Glutamatergic neuron (in vitro differentiated cells): ENCODE measurements at places on chromosomes 16 and 17. TPM values are rescaled to one million over a fixed set of nuclear protein-coding genes. Genes with fewer than 3 reads are reported as not detected.

DNA sequence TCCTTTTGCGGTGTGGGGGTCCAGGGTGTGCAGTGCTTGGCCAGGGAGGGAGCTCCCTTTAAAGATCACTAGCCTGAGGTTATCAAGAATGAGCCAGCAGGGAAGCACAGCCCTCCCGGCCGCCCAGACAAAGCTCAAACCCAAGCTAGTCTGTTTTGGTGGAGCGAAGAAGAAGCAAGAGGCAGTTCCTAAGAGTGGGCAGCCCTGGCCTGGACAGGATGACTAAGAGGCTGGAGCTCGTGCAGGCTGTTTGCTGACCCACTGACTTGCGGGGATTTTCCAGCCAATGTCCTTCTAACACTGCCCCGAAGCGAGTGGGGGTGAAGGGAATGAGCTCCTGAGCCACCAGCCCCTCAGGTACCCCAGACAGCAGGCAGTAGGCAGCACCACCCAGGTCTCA, 134.4 kb downstream of the COPRS start:
- no peak overlapping the region for H3K4me3 ChIP-seq
- H3K36me3 ChIP-seq, result peaks cover 12% of the 10 kb centered on the region
- no peaks in the 10 kb centered on the region for H3K4me1 ChIP-seq
- no peak for DNase-seq
- no peak overlapping the region for H3K27ac ChIP-seq

DNA sequence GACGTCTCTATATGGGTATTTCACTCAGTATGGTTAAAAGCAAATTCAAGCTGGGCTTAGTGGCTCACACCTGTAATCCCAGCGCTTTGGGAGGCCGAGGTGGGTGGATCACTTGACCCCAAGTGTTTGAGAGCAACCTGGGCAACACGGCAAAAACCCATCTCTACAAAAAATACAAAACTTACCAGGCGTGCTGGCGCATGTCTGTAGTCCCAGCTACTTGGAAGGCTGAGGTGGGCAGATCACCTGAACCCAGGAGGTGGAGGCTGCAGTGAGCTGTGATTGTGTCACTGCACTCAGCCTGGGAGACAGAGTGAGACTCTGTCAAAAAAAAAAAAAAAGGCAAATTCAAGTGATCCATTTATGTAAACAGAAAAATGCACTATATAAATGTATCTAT, 1.3 kb upstream of the TNFRSF17 start:
- H3K36me3 ChIP-seq, result no peaks in the 10 kb centered on the region
- H3K27ac ChIP-seq, result no peak overlapping the region
- no peak for DNase-seq

GRCh38 chr16:89161763-89162713, 9.5 kb upstream of the CDH15 start:
- no peak overlapping the region for H3K27ac ChIP-seq
- no peaks in the 10 kb centered on the region for H3K36me3 ChIP-seq
- no peak overlapping the region for H3K4me3 ChIP-seq
- no peak for DNase-seq
- peaks cover 12% of the 10 kb centered on the region for H3K4me1 ChIP-seq

DNA sequence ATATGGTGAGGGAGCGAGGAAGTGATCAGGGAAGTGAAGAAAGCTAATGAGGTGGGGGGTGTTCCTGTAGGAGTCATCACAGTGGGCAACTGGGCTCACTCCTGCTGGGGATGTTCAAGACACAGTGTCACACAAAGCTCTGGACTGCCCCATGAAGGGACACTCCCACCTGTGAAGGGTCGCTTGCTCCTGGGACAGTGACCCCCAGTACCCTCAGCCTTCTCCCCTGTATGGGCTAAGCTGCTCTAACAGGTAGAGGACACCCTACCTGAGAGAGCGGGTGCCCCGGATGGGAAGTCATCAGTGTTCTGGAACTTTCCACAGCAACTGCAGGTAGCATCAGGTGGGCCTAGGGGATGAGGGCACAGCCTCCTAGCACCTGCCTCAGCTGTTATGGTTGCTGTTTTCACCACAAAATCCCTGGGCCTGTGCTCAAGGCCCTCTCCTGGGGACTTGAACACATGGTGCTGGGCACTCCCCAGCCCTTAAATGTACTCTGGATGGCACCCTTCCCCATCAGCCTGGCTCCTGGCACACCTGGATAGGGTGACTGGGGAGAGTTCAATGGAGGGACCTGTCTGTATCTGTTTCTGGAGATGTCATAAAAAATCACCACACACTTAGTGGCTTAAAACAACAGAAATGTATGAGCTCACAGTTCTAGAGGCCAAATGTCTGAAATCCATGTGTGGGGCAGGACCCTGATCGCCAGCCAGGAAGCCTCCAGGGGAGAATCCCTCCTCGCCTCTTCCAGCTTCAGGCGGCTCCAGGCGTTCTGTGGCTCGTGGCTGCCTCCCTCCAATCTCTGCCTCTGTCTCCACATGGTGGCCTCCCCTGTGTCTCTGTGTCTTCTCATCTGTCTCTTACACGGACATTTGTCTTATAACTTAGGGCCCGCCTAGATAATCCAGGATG, 104.0 kb upstream of the CDH5 start:
- no peak overlapping the region for H3K4me3 ChIP-seq
- H3K36me3 ChIP-seq, result no peaks in the 10 kb centered on the region
- peaks cover 5% of the 10 kb centered on the region for H3K27me3 ChIP-seq
- DNase-seq, result no peak
- H3K4me1 ChIP-seq, result peaks cover 4% of the 10 kb centered on the region

DNA sequence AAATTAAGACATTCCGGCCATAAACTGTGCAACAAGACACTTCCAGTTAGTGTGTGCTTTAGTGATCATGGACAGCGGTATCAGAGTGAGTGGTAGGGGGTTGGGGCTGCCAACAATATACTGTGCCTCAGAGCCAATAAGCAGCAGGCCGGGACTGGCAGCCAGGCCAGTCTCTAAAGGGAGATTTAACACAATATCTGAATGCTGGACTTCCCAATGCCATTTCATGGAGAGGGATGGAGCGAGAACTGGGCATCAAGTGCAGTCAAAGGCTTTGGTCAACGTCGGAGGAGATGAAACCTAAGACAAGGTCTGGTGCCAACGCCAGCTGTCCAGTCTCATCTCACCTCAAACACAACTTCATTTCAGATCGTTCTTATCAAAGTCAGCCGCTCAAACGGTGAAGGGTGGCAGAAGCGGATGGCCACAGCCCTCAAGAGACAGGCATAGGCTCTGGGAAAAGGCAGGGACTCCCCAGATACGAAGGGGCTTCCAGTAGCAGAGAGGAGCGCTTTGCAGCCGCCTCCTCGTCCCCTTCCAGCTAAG, 935 bp downstream of the USP32 start:
- peak overlapping the region; percentile 81 for H3K27ac ChIP-seq
- peak overlapping the region; percentile 94 for H3K4me3 ChIP-seq
- peaks cover 14% of the 10 kb centered on the region for H3K27me3 ChIP-seq
- H3K36me3 ChIP-seq, result no peaks in the 10 kb centered on the region
- DNase-seq, result peak; percentile 19
- peaks cover 17% of the 10 kb centered on the region for H3K4me1 ChIP-seq

- peaks cover 6% of the 10 kb centered on the region for H3K4me1 ChIP-seq
- peaks cover 14% of the 10 kb centered on the region for H3K27me3 ChIP-seq
- DNase-seq, result no peak
- H3K4me3 ChIP-seq, result no peak overlapping the region
- H3K36me3 ChIP-seq, result no peaks in the 10 kb centered on the region
Observed at GRCh38 chr17:79097226-79098055, 22.8 kb downstream of the ENGASE start.

DNA sequence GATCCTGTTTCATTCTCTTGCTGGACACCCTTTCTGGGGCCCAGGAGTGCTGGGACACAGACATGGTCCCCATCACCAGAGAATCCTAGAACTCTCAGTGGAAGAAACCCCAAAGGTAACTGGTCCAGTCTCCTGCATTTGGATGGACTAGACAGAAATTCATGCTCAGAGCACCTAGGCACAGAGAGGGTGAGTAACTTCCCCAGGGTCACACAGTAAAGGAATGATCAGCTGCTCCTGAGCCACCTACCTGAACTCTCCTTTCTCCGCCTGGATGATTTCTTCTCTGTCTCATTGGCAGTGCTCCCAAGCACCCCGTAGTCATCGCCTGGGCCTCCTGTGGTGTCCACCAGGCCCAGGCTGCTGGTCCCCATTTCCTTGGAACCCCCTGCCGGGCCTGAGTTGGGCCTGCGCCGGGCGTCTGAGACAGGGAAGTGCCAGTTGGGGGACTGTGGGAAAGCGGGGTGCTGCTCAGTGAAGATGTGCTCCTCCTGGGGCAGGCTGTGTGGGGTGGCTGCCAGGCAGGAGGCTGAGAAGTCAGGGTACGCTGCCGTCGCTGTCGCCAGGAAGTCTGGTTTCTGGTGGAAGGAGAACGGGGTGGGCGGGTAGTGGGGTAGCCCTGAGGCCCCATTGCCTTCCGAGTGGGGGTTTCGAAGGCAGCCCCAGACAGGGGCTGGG, 767 bp downstream of the MEOX1 start:
- H3K4me3 ChIP-seq, result no peak overlapping the region
- H3K4me1 ChIP-seq, result peaks cover 13% of the 10 kb centered on the region
- no peaks in the 10 kb centered on the region for H3K36me3 ChIP-seq
- H3K27me3 ChIP-seq, result no peaks in the 10 kb centered on the region
- no peak overlapping the region for H3K27ac ChIP-seq

DNA sequence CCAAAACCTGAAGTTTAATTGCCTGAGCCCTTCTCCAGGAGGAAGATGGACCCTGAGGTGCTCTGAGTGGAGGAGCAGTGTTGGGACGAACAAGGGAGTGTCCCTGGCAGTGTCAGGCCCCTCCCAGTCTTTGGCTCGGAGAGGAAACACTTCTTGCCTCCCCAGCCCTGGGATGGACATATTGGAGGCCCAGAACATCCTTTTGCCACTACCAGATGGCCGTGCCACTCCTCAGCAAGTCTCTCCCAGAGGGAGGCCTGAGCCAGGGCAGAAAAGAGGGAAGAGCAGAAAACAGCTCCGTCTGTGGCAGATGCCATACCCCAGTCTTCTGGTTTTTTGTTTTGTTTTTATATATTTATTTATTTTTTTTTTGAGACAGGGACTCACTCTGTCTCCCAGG, 91.5 kb upstream of the CRHR1 start:
- peaks cover 42% of the 10 kb centered on the region for H3K4me1 ChIP-seq
- no peaks in the 10 kb centered on the region for H3K36me3 ChIP-seq
- H3K27ac ChIP-seq, result no peak overlapping the region
- DNase-seq, result no peak

DNA sequence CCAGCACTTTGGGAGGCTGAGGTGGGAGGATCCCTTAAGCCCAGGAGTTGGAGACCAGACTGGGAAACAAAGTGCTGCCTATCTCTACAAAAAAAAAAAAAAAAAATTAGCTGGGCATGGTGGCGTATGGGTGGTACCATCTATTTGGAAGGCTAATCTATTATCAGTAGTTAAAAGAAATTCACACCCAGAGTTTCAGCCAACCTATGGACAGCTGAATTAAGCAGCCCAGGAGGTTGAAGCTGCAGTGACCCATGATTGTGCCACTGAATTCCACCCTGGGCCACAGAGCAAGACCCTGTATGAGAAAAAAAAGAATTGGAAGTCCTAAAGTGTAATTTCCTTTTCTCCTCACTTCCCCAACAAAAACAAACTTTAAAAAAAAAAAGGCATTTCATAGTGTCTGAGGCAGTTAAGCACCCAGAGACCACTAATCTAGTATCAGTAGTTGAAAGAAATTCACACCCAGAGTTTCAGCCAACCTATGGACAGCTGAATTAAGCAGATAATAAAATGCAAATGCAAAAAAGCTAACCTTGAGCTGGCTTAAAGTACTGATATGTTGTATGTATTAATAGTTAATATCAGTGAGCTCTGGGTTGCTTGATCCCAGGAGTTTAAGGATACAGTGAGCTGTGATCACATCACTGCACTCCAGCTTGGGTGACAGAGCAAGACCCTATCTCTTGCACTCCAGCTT, 18.1 kb downstream of the CLTC start:
- peak overlapping the region; percentile 17 for H3K27ac ChIP-seq
- no peaks in the 10 kb centered on the region for H3K36me3 ChIP-seq
- no peak for DNase-seq
- no peak overlapping the region for H3K4me3 ChIP-seq

- no peak overlapping the region for H3K27ac ChIP-seq
- no peaks in the 10 kb centered on the region for H3K36me3 ChIP-seq
- H3K27me3 ChIP-seq, result peaks cover 7% of the 10 kb centered on the region
- no peak overlapping the region for H3K4me3 ChIP-seq
- peaks cover 14% of the 10 kb centered on the region for H3K4me1 ChIP-seq
- no peak for DNase-seq
Observed at GRCh38 chr17:80265205-80266068, 4.8 kb downstream of the RNF213 start.

DNA sequence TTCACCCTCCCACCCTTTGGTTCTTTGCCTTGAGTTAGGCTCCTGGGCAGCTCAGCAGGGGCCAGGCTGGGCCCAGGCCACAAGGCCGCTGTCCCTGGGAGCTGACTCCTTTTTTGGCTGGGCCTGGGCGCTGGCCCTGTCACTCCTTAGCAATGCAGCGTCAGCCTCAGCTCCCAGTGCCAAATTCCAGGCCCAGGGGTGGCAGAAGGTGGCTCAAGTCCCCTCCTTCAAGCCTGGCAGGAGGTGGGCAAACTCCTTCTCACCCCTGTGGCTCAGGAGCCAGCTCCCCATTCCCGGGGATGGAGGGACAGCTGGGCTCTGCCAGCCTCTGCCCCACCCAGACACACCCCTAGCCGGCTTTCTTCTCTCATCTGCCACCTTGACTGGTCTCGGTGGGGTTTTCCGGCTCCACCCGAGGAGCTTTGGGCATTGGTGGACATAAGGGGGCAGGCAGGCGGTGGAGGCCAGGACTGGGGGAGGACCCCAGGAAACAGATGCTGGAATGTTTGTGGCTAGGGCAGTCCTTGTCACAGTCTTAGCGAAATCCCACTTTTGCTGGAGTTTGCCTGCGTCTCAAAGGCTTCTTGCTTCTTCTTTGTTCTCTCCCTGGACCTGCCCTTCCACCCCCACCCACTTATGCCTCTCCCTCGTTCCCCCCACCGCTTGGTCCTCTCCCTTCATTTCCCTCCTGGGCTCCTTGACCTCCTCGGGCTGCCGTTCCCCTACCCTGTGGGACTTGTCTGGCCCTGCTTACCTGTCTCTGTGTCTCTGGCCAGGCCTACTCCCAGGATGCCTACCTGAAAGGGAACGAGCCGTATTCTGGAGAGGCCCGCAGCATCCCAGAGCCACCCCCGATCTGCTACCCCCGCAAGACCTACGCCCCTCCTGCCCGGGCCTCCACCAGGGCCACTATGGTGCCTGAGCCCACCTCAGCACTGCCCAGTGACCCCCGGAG, 37.4 kb downstream of the ARHGAP23 start:
- peak overlapping the region; percentile 74 for H3K4me3 ChIP-seq
- H3K27ac ChIP-seq, result peak overlapping the region; percentile 83
- peaks cover 28% of the 10 kb centered on the region for H3K4me1 ChIP-seq
- peaks cover 22% of the 10 kb centered on the region for H3K27me3 ChIP-seq

DNA sequence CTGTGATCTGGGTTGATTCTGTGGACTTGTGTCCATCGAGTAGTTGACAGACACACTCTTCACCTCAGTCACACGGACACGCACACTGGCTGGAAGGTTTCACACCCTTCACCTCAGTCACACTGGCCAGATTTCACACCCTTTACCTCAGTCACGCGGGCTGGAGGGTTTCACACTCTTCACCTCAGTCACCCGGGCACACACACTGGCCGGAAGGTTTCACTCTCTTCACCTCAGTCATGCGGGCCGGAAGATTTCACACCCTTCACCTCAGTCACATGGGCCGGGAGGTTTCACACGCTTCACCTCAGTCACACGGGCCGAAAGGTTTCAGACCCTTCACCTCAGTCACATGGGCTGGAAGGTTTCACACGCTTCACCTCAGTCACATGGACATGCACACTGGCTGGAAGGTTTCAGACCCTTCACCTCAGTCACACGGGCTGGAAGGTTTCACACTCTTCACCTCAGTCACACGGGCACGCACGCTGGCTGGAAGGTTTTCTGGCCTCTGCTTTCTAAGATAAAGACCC, 96.2 kb downstream of the PGS1 start:
- peaks cover 2% of the 10 kb centered on the region for H3K27me3 ChIP-seq
- H3K27ac ChIP-seq, result no peak overlapping the region
- peaks cover 5% of the 10 kb centered on the region for H3K36me3 ChIP-seq
- H3K4me1 ChIP-seq, result peaks cover 11% of the 10 kb centered on the region
- no peak for DNase-seq

Gene RGS9
- total RNA-seq, result 2.4 TPM

Gene PITPNC1
- 40.3 TPM for total RNA-seq
